ENCODE measurements at places on chromosomes 4 and X. TPM values are rescaled to one million over a fixed set of nuclear protein-coding genes. Genes with fewer than 3 reads are reported as not detected.

ART3 gene
- total RNA-seq, result 0.60 TPM

ADGRG4 gene
- total RNA-seq, result not detected

DYNLT3 gene
- total RNA-seq, result 19.7 TPM

DNA sequence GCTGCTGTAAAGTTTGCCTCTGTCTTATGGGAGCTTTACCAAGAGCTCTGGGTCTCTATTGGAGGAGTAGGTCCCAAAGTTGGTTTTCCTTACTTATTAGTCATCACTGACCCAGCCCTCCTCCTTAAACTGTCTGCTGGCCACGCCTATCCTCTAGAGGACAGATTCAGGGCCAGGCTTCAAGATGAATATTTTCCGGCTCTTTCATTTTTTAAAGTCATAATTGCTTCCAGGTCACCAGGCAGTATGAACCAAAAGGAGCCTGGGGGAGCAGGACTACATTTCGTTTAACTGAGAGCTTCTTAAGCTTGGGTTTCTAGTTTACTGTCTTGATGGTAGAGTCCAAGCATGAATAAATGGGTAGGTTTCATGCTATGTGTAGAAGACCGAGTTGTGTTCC is 13.7 kb downstream of the BCORL1 start:
- peaks cover 2% of the 10 kb centered on the region for H3K36me3 ChIP-seq
- no peak overlapping the region for H3K4me3 ChIP-seq
- H3K27ac ChIP-seq, result no peak overlapping the region
- no peaks in the 10 kb centered on the region for H3K27me3 ChIP-seq
- no peaks in the 10 kb centered on the region for H3K4me1 ChIP-seq
- no peak for DNase-seq

GRCh38 chrX:41956027-41956426 is 32.7 kb upstream of the CASK start:
- no peaks in the 10 kb centered on the region for H3K27me3 ChIP-seq
- H3K36me3 ChIP-seq, result no peaks in the 10 kb centered on the region
- no peak for DNase-seq
- H3K4me3 ChIP-seq, result no peak overlapping the region

Measured in activated naive CD8-positive, alpha-beta T cell treated with anti-CD3 and anti-CD28 coated beads for 36 hours (primary cell).